ENCODE measurements at places on chromosomes 12 and 14.

DNA sequence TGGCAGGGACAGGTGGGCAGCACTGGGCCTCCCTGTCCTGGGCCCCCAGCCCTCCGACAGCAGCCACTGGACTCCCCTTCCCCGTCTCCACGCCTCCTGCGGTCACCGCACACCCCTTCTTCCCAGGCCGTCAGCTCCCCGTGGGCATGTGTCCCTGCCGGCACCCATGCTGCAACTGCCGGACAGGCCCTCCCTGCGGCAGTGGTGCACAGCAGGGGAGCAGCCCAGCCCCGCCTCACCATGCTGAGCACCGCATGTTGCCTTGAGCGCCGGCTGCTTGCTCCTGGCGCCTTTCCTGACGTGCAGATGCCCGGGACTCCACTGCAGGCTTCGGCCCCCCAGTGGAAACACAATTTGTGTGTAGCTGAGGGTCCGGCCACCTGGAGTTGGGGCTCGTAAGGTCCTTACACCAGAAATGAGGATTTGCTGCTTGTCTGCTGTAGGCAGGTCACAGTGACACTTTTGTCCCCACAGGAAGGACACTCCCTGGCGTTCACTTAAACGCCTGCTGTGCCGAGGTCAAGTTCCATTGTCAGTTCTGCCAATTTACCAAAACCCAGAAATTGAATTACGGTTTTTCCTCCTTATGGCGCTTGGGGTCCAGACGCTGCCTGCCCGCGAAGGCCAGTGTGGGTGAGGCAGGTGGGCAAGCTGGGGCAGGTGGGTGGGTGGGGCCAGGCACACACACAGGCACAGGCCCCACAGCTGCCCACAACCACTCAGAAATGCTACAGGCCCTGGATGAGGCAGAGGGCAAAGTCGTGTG lies 28.2 kb upstream of the MMP17 start:
- DNase-seq = no peak

DNA sequence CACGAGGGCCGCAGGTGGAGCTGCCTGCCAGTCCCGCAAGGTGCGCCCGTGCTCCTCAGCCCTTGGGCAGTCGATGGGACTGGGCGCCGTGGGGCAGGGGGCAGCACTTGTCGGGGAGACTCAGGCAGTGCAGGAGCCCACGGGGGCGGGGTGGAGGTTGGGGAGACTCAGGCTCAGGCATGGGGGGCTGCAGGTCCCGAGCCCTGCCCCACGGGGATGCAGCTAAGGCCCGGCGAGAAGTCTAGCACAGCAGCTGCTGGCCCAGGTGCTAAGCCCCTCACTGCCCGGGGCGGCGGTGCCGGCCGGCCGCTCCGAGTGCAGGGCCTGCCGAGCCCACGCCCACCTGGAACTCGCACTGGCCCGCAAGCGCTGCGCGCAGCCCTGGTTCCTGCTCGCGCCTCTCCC lies 39.2 kb upstream of the P2RX7 start:
- DNase-seq = no peak

DNA sequence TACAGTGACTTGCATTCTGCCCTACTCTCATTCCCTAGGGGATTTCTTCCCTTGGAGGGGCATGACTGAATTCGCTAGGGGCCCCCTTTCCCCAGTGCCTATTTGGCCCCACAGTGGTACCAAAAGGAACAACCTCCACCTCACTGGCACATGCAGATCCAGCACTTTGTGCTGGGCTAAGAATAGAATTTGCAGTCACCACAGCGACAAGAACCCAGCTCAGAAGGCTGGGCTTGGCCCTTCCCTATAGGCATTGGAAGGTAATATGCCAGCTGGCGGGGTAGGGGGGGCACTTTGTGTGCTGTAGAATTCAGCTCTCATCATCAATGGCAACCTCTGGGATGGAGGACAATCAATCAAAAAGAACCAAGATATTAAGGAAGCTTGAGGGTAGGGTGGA lies 13.9 kb downstream of the BAZ2A start:
- no peak for DNase-seq

- DNase-seq = no peak
Observed at GRCh38 chr12:13451776-13452175, 255.2 kb downstream of the EMP1 start.

DNA sequence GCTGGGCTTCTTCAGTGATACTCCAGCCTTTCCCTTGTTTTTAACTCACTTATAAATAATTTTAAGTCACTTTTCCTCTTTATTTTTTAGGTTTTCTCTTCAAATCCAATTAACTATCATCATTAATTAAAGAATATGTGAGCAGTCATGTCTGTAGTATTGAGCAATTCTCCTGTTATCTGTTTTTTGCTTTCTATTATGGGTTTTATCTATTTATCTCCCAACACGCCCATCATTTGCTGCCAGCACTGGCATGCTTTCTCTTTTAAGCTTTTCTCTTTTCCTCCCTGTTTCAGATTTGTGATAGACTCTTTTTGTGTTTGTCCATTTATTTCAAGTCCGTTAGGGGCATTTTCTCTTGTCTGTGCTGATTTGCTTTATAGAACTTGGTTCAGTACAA lies 72.3 kb downstream of the CRADD start:
- DNase-seq = no peak

DNA sequence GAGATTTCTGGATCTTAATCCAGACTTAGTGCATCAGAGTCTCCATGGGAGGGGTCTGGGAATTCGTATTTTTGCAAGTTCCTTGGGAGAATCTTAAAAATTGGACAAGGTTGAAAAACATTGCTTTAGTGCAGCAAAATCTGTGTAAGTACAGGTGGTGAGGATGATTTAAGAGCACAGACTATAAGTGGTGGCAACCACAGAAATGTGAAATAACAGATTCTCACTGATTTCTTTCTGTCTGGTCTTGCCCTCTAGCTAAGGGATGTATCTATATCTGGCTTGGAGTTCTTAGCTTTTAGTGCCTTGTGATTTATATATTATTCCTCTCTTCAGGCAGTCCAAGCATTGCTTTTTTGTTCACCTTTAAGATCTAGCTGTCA lies 116.2 kb downstream of the DIP2B start:
- DNase-seq = no peak

DNA sequence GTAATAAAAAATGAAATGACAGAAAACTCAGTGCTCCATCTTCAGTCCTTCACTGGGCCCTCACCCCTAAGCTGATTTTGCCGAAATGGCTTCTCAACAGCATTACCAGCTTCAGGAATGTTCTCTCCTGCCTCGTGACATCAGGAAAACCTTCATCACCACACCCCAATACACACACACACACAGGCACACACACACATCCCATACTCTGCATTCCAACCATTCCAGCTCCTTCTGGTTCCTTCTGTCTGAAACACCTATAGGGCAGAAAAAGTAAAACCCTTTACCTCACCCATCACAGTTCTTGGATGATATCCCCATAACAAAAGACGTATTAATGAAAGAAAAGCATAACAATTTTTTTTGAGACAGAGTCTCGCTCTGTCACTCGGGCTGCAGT lies 75.9 kb downstream of the CCDC60 start:
- no peak for DNase-seq
